Posterior vena cava (tissue), 2 donors: ENCODE measurements at places on chromosomes 3 and 15. TPM values are rescaled to one million over a fixed set of nuclear protein-coding genes. Genes with fewer than 3 reads are reported as not detected.

TICRR gene
- total RNA-seq = 0.10 TPM

RTP4 gene
- 2.7 TPM for total RNA-seq

THPO gene
- 0.71 TPM for total RNA-seq

LMAN1L gene
- total RNA-seq = not detected

LRRC31 gene
- not detected for total RNA-seq

- no peak for DNase-seq
Observed at GRCh38 chr3:27802425-27802824, 80.3 kb upstream of the EOMES start.

DNA sequence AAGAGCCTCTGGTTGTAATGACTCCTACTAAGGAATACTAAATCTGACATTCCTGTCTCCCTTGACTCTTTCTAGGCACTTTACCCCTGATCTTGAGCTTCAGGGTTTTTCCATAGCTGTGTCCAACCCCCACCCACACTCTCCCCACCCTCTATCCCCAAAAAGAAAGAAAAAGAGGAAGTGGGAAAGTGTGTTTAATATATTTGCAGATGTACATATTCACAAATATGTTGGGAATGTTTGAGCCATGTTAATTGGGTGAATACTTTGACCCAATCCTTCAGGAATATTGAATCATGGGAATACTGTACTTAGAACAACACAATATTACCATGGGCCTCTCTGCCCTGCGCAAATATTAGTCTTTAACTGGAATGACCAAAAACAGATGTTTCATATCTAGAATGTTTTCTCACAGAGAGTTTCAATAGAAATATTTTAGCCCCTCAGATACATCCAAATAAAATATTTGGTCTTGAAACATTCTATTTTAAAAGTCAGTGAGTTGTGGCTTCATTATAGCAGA is 19.8 kb upstream of the PFN2 start:
- DNase-seq = no peak

- no peak for DNase-seq
Observed at GRCh38 chr3:9199775-9200174, 49.7 kb downstream of the SRGAP3 start.

DNA sequence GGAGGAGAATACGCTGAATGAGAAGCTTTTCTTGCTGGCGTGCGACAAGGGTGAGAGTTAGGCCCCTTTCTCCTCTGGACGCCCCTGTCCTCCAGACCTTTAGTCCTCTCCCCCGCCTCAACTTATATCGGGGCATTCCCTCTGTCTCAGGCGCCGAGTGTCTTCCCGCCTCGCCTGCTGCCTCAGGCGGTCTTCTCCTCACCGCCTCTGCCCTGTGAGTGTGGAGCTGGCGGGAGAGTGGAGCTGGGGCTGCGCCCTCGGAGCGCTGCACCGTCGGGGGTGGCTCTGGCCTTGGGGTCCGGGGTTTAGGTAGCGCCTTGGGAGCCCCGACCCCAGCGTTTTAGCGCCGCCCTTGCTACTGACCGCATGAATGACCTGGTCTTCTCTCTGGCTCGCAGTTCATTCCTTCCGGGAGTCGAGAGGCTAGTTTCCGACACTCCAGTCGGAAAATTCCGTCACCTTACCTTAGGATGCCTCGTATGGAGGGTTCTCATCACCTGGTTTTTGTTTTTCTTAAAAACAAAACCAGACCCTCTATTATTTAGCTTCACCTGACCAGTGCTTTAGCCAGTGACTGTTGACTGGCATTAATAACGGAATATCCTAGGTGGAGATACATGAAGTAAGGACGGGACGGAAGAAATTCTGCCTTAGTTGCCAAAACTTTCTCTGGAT is 985 bp downstream of the TRPC1 start:
- peak; percentile 83 for DNase-seq

DNA sequence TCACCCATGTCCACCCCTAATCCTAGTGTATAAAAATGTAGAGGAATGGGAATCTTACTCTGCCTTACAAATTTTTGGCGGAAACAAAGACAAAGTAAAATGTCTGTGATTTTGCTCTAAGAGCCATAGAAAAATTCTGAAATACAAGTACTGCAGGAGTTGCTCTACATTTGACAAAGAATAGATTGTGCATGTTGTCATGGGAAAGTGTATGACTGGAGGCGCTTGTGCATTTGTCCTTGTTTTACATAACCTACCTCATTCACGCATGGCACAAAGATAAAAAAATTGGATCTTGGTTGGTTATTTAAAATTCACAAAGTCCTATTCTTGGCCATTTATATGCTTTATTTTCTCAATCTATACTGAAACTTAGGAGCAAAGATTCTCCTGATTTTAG is 2.0 kb upstream of the TUSC7 start:
- DNase-seq = no peak

GRCh38 chr15:50810128-50810527 is 44.6 kb upstream of the SPPL2A start:
- DNase-seq = no peak

GRCh38 chr3:31014317-31015040 is 120.0 kb upstream of the GADL1 start:
- DNase-seq = no peak
